ENCODE measurements at places on chromosomes 13 and 19. TPM values are rescaled to one million over a fixed set of nuclear protein-coding genes. Genes with fewer than 3 reads are reported as not detected.

Gene ZNF302
- total RNA-seq, result 25.5 TPM

Gene FPR3
- not detected for total RNA-seq

Gene CD209
- not detected for total RNA-seq

Gene SLC6A16
- total RNA-seq, result 3.0 TPM

Gene ERFL
- 4.1 TPM for total RNA-seq

Gene TICAM1
- 20.5 TPM for total RNA-seq

Gene FCAR
- not detected for total RNA-seq

Gene NXNL1
- not detected for total RNA-seq
